ENCODE measurements at places on chromosomes 11 and 22.

DNA sequence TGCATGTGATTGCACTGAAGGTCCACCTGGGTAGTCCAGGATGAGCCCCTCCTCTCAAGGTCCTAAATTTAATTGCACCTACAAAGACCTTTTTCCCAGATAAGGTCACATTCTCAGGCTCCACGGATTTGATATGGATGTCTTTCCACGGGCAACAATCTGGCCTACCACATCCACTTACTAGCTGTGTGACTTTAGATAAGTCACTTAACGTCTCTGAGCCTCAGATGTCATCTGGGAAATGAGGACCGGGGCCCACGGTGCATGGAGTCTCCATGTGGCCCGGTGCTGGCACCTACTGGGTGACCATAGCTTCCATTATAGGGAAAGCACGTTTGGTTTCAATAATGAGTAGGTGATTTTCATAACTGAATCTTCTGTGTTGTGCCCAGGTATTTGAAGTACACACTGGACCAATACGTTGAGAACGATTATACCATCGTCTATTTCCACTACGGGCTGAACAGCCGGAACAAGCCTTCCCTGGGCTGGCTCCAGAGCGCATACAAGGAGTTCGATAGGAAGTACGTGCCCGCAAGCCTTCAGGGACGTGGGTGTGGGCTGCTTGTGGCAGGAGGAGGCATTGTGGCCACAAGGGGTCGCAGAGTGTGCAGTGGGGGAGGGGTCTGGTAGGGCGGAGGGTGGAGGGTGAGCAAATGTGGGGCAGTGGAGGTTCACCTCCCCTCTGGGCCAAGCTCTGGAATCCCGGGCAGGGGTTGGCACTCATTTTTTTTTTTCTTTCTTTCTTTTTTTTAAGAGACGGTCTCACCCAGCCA, 55.7 kb downstream of the ARHGAP8 start:
- DNase-seq = no peak

DNA sequence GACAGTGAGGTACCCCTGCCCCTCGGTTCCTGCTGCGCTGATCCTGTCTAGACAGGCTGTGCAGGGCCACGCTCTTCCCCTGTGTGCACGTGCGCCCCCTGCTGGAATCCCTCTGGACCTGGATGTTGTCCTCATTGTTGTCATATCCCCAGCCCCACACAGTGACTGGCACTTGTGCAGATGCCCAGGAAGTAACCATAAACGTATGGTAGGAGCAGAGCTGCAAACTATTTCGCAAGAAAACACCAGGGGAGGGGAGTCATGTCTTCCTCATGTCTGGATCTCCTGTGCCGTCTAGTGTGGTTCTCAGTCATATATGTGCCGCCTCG, 114.7 kb downstream of the CRYBB2 start:
- peak; percentile 27 for DNase-seq

DNA sequence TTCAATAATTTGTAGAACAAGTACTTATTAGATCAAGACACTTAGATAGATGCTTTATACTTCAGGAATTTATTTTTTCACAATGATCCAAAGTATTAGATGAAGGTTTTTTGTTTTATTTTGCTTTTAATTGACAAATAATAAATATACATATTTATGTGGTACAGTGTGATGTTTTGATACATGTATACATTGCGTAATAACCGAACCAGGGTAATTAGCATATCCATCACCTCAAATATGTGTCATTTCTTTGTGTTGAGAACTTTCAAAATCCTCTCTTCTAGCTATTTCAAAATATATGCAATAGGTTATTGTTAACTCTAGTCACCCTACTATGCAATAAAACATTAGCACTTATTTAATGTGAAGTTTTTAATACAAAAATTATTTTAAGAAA, 21.4 kb downstream of the TRIM5 start:
- no peak for DNase-seq

DNA sequence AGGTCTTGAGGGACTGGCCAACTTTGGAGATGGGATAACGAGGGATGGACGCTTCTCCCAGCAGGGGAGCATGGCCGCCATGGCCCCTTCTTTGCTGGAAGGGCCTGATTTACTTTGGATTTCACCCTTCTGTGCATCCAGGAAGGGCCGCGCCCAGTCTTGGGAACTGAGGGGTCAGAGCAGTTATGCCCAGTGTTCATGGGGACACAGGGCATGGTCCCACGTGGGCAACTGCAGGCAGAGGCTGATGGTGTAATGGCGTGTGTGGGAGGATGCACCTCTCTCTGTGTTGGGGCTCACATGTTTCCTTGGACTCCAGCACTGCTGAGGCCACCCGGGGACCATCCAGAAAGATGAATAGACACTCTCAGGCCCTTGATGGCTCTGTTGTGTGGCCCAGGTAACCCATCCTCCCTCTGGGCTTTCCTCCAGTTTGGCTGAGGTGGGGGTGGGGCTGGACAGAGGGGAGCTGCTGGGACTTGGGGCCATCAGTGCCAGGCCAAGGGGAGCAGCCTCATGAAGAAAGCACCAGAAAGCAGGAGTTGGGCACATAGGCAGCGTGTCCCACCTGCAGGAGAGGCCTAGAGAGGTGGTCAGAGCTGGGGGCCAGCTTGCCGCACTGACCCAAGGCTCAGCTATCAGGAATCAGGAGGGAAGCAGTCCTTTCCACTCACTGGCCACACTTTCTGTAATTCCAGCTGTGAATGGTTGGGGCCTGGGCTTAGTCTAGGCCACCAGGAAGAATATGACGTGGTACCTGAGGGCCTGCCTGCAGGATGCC, 1033.9 kb downstream of the TBC1D22A start:
- no peak for DNase-seq

- DNase-seq = no peak
These were observed 15.0 kb downstream of the LRRC32 start for GRCh38 chr11:76655501-76656049.

DNA sequence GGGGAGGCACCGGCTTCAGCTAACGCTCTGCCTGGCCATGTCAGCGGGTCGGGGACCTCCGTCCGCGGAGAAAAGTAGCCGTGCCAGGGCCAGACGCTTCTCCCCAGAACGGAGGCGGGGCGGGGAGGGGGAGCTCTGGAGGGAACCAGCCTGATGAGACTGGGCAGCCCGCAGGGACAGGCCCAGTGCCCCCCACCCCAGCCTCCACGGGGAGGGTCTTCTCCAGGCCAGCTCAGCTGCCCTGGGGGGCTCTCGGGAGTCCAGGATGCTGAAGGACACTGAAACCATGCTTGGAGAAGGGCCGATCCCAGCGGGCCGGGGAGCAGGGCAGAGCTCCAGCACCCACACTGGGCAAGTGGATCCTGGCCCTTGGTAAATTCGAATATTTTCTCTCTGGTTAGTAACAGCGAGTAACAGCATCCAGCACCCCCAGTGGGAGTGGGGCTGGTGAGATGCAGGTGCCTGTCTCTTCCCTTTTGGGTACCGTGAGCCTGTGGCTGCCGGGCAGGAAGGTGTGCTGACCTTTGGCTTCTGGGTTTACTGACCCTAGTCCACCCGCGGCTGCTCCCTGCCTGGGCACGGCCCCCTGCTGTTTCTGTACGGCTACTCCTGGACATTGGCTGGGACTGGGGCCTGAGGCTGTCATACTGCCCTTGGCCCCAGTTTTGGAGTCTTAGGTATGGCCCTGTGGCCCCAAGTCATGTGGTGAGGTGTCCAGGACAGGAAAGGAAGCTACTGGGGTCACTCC, 35.8 kb downstream of the GRAMD4 start:
- no peak for DNase-seq

GRCh38 chr11:122572592-122572991, 82.9 kb upstream of the UBASH3B start:
- no peak for DNase-seq

DNA sequence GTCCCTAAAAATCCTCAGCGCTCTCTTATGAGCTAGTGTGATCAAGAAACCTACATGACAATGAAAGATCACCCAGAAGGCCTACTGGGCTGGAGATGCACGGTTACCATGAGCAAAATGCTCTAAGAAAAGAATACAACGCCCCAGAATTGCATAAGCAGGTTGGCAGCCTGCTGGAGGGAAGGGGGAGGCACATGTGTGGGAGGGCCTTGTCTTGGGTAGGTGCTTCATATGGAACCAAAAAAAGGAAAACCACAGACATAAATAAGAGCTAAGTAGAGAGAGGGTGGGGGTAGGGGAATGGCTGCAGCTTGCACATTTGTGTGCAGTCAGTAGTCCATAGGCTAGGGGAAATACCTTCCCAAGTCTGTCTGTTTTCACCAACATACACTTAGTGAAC, 2.8 kb downstream of the SIAE start:
- peak; percentile 5 for DNase-seq

GRCh38 chr22:32897400-32897799, 95.9 kb downstream of the TIMP3 start:
- peak; percentile 86 for DNase-seq

- no peak for DNase-seq
These were observed 1.8 kb upstream of the IL18BP start for GRCh38 chr11:71996946-71997345.

GRCh38 chr11:131661132-131661531, 290.7 kb downstream of the NTM start:
- peak; percentile 42 for DNase-seq

DNA sequence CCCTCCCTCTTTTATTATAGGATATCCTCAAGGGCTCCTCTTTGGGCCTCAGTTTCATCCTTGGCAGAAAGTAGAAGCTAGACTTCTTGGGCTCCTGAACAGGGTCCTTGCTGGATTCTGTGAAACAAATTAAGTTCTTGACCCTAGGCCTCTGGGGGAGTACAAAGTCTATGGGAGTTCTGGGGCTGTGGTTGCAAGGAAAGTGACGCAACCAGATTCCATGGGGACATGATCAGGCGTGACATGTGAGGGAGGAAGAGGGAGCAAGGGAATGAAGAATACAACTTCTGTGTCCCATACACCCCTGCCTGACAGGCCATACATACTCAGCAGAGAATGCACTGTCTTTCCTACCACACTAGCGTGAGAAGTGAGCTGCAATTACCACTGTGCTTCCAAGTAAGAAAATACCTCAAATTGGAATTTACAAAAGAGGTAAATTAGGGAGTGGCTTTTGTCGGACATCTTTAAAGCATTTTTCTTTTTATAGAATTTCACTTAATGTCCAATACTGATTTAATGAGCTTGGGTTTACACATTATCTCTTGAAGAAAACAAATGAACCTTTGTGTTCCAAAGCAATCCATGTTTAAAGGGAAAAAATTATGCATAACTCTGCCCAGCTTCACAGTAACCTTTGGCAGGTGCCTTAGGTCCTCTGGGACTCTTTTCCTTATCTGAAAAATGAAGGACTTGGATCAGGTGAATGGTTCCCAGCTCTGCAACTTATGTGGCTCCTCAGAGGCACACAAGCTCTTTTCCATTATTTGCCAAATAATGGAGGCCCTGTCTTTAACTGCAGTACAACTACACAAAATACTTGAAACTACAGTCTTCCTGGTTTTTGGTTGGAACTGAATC, 38.9 kb downstream of the LIMK2 start:
- DNase-seq = peak; percentile 16

GRCh38 chr11:115166820-115167219, 337.4 kb downstream of the CADM1 start:
- DNase-seq = no peak

DNA sequence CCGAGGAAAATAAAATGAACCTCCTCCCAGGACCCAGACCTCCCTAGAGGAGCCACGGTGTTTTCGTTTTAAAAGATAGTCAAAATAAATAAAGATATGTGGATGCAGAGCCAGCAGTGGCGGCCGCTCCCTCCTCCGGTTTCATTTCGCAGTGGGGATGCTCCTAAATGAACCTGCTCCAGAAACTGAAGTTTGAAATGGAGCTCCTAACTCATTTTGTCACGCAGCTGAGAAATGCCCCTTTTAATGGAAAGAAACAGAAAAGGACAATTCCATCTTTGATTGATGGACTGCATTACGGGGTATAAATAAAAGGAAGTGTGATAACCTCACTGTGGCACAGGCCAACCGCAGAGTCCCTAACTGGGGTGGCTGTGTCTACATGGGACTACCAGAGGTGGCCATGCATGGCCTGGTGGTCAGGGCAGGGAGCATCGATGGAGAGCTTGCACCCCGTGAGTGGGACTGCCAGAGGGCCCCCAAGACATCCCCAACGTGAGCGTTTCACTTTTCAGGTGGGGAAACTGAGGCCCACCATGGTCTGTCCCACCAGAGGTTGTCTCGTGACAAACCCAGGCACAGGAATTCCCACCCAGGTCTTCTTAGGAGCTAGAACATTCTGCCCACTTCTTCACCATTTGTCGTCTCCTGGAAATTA, 426.6 kb downstream of the BRD1 start:
- no peak for DNase-seq

GRCh38 chr22:31602259-31602952, 59.6 kb downstream of the PISD start:
- peak; percentile 98 for DNase-seq

- DNase-seq = no peak
These were observed 740 bp upstream of the TRMT2A start for GRCh38 chr22:20117633-20118299.

DNA sequence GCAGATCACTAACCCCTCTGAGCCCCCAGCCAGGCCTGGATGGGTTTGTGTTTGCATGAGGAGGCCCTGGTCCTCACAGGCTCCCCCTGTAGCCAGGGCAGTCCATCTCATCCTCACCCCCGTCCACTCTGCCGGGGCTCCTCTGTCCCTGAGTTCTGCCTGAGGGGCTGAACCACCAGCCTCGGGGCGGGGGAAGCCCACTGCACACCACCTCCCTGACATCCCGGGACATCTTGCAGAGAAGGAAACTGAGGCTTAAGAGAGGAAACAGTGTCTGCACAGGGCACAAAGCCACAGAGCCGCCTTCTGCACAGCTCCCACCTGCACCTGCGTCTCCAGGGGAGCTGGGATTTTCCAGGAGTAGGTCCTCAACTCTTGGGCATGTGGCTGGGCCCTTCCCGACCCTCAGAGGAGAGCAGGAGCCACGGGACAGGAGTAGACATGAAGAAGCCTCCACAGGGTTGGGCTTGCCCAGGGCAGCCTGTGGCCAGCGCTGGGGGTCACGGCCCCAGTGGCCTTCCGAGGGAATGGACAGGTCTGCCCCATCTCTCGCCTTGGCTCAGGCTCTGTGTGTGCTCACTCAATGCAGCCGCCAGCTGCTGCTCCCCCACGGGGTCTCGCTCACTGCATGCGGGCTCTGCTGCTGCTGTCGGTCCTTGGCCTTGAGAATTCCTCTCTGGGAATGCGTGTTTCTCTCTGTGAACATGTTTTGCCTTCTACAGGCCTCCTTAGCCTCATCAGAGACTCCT, 45.4 kb upstream of the CCDC188 start:
- DNase-seq = no peak

DNA sequence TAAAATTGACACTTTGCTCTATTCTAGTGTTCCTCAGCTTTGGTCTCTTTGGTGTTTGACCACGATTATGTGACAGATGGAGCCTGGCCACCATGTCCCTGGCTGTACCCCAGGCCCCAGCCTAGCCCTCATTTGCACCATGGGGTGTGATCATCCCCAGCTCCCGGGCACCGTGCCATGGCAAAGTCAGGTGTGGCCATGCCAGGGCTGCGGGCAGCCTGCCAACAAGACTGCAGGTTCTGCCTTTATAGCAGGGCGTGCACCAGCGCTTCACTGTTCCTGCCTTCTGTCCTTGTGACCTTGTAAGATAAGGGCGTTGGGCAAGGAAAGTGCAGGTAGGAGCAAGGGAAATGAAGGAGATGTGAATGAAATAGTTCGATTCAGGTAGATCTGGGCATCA, 22.4 kb upstream of the APOBEC3A start:
- DNase-seq = no peak

Data from RPMI7951 (cell line).